Calu3 (cell line): ENCODE measurements at places on chromosomes 5 and 9. TPM values are rescaled to one million over a fixed set of nuclear protein-coding genes. Genes with fewer than 3 reads are reported as not detected.

Gene SLC46A2
- not detected in 2 replicates for total RNA-seq

Gene SOHLH1
- total RNA-seq = not detected in 2 replicates

Gene KIF4B
- not detected in 2 replicates for total RNA-seq

Gene STRBP
- 23.3 and 27.3 TPM in 2 replicates for total RNA-seq

Gene FST
- 19.4 and 19.6 TPM in 2 replicates for total RNA-seq

DNA sequence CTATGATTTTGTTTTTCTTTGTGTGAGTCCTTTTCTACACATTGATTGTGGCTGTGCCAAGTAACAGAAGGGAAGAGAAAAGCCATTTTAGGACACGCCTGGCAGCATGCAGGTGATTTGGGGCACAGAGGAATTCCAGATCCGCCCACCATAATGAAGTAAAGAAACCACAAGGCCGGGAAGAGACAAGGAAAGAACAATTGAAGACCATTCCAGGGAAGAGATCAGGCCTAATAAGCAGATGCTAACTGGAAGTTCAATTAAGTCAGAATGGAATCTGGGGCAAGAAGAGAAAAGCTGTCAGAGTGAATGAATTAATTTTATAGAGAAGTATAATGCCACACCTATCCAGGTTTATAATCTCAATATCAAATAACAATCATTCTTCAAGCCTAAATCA lies 110.2 kb upstream of the ISL1 start:
- no peak for DNase-seq

DNA sequence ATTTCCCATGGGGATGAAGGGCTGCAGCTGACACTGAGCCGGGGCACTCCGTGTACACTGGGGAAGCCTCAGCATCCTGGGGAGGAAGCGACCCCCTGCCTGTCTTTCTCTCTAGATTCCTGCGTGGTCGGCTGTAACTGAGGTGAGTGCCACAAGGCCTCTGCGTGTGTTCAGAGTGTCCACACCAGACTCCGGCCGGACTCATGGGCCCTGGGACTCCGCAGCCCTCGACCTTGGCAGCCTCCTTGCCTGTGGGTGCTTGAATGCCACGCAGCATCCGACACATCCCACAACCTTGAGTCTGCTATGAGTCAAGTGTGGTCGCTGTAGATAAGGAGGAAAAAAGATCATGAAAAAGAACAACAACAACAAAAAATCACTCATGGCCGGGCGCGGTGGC lies 23.4 kb downstream of the PAEP start:
- no peak for DNase-seq

GRCh38 chr5:81488862-81489261 lies 94.9 kb upstream of the ACOT12 start:
- DNase-seq = no peak

DNA sequence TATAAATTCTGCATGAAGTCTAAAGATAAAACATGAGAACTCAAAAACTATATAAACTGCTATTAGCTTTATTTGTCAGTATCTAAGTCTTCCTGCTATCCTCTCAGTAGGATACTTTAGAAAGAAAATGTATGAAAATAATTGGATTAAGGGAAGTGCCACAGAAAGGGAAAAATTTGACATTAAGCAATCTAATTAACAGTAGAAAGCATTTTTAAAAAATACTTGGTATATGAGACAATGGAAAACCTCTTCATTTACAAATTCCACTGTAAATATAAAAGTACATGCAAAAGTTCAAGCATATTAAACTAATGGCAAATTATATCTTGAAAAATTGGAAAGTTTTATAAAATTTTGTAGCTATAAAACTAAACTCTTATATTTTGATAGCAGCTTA lies 518.6 kb upstream of the NUDT12 start:
- DNase-seq = no peak

DNA sequence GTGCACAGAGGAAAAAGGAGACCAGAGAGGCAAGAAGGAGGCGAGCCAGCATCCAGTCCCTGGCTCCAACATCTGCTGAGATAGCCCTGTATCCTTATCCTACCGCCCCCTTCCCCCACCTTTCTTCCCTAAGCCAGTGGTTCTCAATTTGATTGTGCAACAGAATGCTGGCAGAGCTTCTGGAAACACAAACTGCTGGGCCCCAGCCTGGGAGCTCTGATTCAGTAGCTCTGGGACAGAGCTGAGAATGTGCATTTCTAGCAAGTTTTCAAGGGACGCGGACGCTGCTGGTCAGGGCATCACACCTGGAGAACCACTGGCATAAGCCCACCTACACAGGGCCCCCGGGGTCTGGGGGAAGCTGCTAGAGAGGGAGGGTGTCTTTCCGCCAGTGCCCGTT lies 21.1 kb downstream of the AK8 start:
- DNase-seq = no peak

GRCh38 chr9:87152256-87152655 lies 204.9 kb upstream of the GAS1 start:
- DNase-seq = no peak

- no peak for DNase-seq
These were observed 114.4 kb downstream of the ROR2 start for GRCh38 chr9:91835632-91836031.

DNA sequence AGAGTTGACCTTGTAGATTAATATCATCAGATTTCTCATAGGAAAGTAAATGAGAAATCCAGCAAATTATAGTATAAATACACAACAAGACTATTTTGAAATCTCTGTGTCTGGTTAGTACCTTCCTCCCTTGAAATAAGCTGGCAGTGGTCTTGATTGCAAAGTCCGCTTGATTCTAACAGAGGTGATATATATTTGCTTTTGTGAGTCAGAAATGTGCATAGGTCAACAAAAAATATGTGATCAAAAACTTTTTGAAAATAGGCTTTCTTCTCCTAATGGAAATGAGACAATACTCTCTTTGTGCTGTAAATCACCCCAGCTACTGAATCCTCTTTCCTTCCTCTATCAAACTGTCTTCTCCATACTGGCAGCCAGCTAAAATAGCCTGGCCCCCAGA lies 749.2 kb upstream of the CDH10 start:
- no peak for DNase-seq

DNA sequence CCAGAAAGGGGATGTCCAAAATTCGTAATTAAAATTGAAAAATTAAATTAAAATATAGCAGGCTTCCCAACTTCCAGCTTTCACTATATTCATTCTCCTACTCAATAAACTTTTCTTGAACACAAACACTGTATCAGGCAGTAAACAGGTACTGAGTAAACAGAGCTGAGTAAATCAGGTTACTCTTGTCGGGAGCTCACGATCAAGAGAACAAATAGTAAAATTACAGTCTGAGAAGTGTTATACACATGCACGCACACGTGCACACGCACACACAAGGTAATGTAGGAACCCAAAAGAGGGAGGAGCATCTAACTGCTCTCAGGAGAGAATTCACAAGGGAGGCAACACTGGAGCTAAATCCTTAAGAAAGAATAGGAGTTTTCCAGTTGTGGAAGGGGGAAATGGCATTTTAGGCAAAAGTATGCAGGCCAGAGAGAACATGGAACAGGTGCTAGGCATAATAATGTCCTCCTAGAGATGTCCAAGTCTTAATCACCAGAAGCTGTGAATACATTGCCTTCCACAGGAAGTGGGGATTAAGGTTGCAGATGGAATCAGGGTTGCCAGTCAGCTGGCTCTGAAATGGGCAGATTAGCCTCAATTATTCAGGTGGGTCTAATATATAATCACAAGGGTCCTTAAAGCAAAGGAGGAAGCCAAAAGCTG lies 598.8 kb upstream of the BRINP1 start:
- no peak for DNase-seq

- DNase-seq = no peak
These were observed 164.7 kb downstream of the TUSC1 start for GRCh38 chr9:25513509-25514033.

DNA sequence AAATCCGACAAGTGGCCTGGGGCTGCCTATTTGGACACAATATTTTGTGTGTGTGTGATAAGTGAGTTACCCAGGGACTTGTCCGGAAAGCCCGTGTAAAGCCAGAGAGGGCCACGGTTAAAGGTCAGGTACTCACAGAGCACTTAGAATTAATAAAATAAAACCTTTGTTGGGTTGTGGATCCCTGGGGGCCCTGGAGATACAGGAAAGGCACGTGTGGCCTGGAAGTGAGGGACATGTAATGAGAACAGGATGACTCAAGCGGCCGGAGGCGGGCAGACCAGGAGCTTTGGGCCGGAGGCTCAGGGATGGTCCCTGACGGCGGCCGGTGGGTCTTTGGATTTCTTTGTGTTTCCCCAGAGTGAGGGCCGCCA lies 1.0 kb downstream of the DMRT2 start:
- no peak for DNase-seq

- no peak for DNase-seq
These were observed 157.1 kb upstream of the COL5A1 start for GRCh38 chr9:134484479-134484878.

- peak; percentile 64 for DNase-seq
These were observed 126.6 kb upstream of the DHFR start for GRCh38 chr5:80781356-80781755.

GRCh38 chr9:35729700-35730485 lies 2.1 kb downstream of the TLN1 start:
- peak; percentile 19 for DNase-seq

- DNase-seq = no peak
These were observed 89.4 kb downstream of the SHC3 start for GRCh38 chr9:89089176-89089575.

GRCh38 chr5:100818340-100818739 lies 84.7 kb downstream of the ST8SIA4 start:
- DNase-seq = no peak

DNA sequence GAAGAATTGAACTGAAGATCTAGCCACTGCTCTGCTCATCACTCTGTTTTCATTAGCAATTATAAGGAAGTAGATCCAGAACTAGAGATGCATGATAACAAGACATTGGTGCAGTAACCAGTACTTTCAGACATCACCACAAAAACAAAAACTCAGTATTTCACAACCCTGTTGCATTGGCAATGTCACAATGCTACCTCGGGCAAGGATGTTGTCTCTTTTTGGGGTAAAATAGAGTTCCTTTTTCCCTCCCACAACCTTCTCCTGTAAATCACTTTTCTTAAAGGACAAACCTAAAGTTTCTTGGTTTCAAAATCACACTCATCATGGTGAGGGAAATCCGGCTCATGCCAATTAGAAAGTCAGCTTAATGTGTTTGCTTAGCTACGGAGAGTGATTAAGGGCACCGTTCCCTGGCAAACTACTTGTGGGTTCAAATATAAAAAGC lies 420.1 kb upstream of the MEF2C start:
- no peak for DNase-seq

DNA sequence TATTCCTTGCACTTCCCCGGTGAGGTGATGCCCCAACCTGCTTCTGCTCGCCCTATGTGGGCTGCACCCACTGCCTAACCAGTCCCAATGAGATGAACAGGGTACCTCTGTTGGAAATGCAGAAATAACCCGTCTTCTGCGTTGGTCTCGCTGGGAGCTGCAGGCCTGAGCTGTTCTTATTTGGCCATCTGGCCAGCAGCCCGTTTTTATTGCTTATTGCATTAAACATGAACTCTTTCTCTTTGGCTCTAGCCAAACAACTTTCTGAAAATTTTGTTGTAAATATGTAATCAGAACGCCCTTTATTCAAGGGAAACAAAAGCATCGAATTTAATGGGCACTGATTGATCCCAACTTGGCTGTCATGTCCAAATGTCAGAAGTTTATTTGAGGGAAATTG lies 124.7 kb upstream of the FTMT start:
- DNase-seq = no peak

DNA sequence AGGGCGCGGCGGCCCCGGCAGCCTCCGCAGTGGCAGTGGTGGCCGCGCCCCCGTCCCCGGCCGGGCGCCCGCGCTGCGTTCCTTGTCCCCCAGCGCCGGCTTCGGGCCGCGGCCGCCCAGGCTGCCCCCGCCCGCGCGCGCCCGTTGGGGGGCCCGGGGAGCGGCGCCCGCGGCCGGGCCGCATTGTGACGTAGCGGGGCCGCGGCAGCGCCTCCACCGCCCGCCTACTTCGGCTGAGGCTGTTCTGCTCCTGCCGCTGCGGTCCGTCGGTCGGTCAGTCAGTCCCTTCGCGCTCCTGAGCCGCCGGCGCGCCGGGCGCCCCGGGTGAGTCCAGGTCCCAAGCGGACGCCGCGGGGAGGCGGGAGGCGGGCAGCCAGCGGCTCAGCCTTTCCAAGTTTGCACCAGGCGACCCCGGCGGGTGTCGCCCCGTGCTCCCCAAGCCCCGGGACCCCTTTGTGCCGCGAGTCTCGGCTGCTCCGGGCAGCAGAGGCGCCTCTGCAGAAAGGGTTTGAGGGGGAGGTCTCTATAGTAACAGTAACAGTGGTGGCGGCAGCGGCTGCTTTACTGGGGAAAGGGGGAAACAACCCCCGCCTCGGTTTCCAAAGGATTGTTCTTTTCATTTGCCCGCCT lies at the start of gene SNCAIP:
Gene SNCAIP (plus strand): TSS at position 277 of the 630 bp plus-strand sequence. CDS start 78,898 bp downstream, outside the sequence.
- peak; percentile 60 for DNase-seq

DNA sequence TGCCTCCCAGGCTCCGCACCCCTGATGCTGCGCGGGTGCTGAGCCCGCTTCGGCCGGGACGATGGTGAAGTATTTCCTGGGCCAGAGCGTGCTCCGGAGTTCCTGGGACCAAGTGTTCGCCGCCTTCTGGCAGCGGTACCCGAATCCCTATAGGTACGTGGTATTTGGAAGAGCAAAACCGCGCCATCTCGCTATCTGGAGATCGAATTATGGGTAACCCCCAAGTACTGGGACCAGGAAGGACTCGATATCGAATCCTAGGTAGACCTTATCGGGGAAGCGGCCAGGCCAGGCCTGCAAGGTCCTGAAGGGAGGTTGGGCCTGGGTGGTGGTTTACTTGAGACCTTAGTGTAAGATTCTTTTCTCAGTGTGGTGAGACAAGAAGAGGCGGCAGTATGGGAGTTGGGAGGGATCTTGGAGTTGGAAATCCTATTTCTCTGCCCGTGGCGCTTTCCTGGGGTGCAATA lies 359 bp downstream of the PRELID1 start:
- DNase-seq = no peak

GRCh38 chr9:131583836-131584555 lies 38.7 kb downstream of the PRRT1B start:
- no peak for DNase-seq

DNA sequence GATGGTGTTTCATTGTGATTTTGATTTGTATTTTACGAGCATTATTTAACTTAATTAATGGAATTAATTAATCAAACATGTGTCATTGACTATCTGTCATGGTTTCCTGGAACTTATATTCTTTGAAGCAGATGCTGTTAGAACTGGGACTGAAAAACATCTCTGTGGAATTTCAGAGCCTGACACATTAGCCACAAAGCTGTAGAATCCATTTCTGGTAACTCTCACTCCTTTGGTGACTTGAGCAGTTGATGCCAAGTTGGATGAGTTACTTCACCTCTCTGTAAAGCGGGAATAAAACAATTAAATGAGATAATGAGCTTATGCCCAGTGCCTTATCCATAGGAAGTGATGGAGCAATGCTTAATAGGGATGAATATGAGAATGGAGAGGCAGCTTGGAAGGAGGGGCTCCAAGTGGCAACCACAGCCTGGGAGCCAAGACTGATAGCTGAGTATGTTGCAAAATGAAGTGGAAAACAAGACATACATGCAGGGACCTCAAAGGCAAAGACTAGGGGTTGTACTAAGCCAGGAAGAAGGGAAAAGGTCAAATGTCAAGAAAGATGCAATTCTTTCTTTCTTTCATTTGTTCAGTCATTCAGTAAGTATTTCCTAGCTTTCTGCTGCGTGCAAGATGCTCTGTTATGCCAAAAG lies 23.1 kb upstream of the ADRA1B start:
- no peak for DNase-seq
